ENCODE measurements at places on chromosomes 11 and 22. TPM values are rescaled to one million over a fixed set of nuclear protein-coding genes. Genes with fewer than 3 reads are reported as not detected.
A peak's percentile ranks its signal among the peaks of the same experiment; 100 is the strongest.

Gene INS
- not detected for total RNA-seq

DNA sequence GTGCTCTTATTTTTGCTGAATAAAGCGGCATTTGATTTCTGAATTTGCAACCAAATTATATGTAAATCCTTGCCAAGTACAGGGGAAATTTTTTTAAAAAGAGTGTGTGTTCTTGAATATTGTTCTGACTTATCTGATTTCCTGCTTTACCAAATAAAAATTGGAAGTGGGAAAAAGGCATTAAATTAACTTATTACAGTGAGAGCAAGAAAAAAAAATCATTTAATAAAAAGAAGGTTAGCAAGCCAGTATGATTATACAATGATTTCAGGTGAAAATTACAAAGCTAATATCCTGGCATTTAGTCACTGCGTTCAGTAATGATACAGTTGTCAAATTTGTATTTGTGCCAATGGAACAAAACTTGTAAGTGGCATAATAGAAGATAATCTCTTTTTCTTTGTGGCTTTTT, 82.1 kb upstream of the PPARA start:
- DNase-seq, result no peak

Gene CREB3L1
- total RNA-seq, result 0.30 TPM

GRCh38 chr11:69630017-69630416, 10.9 kb upstream of the CCND1 start:
- no peak for DNase-seq

- no peak for DNase-seq
Observed at GRCh38 chr11:35190804-35191348, 51.9 kb downstream of the CD44 start.

DNA sequence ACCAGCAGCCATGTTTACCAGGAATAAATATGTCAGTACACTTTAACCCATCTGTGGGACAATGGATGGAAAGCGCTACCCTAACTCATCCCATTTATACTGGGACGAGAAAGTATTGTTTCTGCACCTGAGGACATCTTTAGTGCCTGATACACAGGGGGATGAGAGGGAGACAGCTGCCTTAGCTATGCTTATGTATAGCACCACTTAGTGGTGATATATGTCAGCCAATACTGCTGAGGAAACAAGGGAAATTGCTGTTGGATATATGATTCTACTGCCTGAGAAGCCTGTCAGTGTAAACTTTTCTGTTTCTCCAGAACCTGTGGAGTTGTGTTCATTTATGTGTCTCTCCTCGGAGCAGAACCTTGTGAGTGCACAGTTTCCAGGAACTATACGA, 13.3 kb upstream of the CEP295 start:
- DNase-seq, result no peak

Gene KIRREL3
- total RNA-seq, result 0.13 TPM

DNA sequence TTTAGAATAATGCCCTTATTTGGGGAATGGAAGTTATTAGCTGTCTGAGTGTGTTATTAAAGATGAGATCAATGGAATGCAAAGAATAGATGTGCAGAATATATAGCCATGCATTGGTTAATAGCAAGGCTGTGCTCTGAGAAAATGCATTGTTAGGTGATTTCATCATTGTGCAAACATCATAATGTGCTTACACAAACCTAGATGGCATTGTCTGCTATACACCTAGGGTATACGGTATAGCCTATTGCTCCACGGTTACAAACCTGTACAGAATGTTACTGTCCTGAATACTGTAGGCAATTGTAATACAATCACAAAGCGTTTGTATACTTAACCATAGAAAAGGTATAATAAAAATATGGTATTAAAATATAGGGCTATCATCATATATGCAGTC, 25.5 kb downstream of the SLC5A12 start:
- DNase-seq, result no peak

DNA sequence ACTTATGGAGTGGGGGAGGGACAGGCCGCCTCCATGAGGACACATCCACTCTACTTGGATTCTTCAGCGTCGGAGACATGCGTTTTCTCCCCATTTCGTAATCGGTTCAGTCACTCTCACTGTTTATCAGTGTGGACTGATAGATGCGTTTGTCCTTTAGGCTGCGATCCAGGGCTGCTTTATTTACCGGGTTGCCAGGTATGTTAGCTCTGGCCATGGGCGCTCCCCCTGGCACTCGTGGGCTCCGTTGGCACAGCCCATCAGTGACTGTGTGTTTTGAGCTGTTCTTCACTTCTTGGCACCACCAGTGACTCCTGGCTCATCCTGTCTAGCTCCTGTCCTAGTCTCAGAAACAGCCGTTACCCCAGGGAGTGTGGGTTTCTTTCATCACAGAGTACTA, 1203.3 kb downstream of the BRD1 start:
- peak; percentile 56 for DNase-seq

- DNase-seq, result peak; percentile 40
Observed at GRCh38 chr11:2515401-2516275, 70.8 kb downstream of the KCNQ1 start.

Gene CCDC15
- total RNA-seq, result 0.48 TPM

Gene PVALB
- total RNA-seq, result 0.81 TPM

Gene EMID1
- total RNA-seq, result 1.3 TPM

DNA sequence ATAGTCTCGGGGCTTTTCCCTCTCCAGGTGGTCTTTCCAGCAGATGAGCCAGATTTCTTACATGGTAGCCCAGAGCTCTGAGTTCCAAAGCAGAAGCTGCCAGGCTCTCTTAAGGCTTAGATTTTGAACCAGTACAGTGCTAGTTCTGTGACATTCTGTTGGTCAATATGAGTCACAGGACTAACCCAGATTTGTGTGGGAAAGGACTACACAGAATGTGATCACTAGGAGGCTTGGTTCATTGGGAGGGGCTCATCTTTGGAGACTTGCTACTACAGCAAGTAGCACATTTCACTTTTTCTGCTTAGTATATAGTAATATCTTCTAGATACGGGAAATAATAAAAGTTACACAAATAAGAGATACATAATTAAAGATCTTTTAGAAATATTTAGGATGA, 24.1 kb downstream of the RNF214 start:
- no peak for DNase-seq

GRCh38 chr11:72712168-72712751, 38.0 kb upstream of the PDE2A start:
- no peak for DNase-seq

DNA sequence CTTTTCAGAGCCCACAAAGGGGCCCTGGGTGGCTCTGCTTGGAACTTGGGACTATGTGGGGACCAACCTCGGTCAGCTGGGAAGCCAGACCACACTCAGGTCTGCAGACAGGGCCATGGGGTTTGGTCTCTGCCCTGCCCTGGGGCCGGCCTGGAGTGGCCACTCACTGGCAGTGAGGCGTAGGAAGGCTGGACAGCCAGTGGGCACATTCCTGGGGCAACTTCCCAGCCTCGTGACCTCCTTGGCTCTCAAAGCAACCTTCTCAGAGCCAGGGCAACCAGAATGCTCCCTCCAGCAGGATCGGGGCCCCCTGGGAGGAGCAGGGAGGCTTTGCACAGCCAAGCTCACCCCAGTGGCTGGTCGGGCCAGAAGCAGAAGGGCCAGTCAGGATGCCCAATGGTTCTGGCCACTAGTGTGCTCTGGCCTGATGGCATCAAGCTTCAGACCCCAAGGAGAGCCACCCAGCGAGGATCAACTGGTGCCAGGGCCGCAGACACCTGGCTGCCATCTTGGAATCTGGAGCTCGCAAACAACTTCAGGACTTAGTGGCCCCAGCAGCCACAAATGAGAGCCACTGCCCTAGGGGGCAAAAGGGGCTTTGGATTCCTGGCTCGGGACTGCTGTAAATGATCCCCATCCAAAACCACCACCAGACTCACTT, 87.1 kb downstream of the MYEOV start:
- peak; percentile 41 for DNase-seq

GRCh38 chr11:21113876-21114275, 444.5 kb downstream of the NELL1 start:
- no peak for DNase-seq

Gene NAALAD2
- total RNA-seq, result 0.25 TPM

- no peak for DNase-seq
Observed at GRCh38 chr22:19888131-19888746, 33.6 kb upstream of the GNB1L start.

GRCh38 chr11:128693416-128693712, 508 bp upstream of the FLI1 start:
- DNase-seq, result no peak

DNA sequence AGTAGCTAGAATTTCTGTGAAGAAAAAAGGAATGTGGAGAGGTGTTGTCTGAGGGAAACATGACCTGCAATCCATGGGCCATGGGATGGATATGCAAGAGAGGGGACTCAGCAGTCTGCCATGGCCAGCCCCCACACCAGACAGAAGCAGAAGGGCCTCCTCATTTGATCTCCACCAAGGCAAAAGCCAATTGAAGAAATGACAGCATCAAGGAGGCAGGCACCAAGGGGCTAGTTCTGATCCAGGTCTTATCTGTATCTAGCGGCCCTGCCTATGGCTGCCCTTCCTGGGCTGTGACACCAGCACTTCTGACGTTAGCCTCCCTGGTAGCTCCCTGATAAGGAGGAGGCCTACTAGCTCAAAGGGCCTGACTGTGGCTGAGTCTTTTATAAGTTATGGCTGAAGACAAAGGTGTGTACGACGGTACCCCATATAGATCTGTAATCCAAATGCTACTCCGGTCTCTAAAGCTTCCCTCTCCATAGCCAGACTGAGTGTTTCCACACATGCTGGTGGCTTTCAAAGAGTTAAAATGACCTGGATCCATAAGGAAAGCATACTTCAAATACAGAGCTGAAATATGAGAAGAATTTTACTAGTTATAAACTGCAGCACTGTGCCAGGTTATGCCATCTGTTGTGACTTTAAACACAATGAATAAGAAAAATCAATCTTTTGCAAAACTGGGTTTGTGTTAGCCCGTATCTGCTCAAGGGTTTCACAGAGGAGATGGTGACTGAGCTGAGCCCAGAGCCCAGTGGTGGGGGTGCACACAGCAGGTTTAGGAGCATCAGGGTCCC, 34.4 kb downstream of the HIRA start:
- peak; percentile 34 for DNase-seq

DNA sequence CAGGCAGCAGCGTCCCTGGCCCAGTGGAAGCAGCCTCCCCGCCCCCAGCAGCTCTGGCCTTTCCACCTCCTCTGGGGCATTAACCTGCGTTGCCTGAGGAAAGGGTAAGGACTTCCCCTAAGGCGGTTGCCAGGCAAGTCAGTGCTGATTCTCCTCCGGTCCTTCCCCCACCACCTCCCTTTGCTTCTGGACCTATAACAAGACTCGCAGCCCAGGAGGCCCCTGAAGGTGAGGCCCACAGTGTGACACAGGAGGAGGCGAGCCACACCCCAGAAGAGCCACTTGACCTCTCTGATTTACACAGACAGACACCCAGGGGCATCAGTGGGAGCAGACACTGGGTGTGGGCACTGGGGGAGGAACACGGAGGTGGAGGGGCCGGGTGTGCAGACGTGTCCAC, 35.4 kb downstream of the ASCL2 start:
- no peak for DNase-seq

Gene CDON
- 5.3 TPM for total RNA-seq

Gene TSPAN18
- 4.2 TPM for total RNA-seq

Gene MUC6
- total RNA-seq, result 1.0 TPM

DNA sequence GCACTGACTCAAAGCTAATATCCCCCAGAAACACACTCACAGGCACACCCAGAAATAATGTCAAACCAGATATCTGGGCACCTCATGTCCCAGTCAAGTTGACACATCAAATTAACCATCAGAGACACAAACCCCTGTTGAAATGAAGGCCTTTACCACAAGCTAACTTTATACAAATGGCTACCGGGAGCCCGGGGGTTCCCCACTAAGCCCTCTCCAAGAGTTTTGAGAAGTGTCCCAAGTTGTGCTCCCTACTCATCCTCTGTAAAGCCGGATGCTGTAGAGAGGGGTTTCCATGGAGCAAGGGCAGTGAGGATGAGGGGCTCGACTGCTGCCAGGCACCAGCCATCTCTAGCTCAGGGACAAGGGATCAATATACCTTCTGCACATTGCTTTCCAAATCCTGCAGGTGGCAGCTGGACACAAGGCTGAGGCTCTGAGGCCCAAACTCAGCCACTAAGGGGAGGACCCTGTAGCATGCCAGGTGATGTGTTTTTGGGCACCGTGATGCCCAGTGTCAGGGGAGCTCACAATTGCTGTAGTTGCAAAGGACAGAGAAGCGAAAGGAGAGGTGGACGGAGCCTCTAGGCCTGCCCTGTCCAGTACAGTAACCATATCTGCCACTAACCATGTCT, 145.7 kb downstream of the TTC17 start:
- DNase-seq, result no peak

DNA sequence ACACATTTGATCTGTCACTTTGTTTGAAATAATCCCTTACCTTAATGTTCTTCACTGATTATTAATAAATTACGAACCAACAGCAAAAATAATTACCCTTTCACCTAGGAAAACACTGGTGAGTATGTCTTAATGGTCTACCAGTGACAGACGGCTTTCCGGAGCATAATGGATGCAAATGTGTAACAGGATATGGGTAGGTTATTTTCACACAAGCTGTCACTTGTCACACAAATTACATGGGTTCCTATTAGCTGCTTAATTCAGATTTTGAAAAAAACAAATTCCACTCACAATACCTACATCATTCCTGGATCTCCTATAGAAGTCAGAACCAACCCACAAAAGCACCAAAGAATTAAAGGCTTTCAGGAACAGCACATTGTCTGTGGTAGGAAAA, 127.9 kb downstream of the WT1 start:
- DNase-seq, result no peak

DNA sequence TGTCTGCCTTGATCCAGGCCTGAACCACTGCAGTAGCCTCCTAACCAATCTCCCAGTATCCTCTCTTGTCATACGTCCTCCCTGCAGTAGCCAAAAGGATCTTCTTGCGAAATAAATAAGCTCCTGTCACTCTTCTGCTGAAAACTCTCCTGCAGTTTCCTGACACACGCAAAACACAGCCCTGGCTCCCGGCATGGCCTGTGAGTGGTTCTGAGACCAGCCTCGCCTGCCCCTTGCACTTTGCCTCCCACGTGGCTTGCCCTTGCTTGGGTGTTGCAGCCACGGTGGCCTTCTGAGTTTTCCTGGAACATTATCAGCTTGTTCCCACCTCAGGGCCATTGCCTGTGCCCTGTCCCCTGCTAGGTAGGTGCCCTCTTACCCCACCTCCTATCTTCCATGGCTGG, 7.2 kb downstream of the ZC3H7B start:
- peak; percentile 98 for DNase-seq

DNA sequence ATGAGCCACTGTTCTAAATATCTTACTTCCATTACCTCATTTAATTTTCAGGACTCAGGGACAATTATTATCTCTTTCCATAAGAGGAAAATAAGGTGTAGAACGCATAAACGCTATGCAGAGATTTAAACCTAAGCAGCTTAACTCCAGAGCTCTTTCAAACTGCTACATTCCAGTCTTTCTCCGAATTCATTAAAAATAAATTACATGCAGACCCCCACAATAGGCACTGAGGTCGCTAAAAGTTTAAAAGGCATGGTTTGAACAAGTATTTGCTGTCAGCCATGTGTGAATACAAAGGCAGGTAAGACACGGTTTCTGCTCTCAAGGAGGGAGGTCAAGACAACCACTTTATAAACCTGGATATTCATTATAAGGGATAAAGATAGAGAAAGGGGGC, 983 bp downstream of the NARS2 start:
- DNase-seq, result no peak

Data from left lobe of liver (tissue), 2 donors.